Activated naive CD4-positive, alpha-beta T cell (primary cell): ENCODE measurements at places on chromosomes 1 and 21.

DNA sequence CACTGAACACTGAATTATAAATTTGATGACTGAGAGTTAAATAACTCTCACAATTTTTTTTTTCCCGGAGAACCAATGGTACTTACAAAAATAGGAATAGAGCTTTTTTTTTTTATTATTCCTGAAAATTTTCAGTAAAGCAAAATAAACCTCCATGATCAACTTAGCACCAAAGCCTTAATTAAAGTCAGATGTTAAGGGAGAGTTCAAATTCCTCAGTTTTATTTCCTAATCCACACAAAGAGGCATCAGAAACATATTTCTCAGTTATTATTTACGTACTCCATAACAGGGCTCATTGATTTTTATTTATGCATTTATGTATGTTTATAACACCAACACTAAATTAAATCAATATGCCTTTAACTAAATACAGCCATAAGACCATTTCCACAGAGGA lies 55.5 kb downstream of the PLPPR5 start:
- no peak for DNase-seq

DNA sequence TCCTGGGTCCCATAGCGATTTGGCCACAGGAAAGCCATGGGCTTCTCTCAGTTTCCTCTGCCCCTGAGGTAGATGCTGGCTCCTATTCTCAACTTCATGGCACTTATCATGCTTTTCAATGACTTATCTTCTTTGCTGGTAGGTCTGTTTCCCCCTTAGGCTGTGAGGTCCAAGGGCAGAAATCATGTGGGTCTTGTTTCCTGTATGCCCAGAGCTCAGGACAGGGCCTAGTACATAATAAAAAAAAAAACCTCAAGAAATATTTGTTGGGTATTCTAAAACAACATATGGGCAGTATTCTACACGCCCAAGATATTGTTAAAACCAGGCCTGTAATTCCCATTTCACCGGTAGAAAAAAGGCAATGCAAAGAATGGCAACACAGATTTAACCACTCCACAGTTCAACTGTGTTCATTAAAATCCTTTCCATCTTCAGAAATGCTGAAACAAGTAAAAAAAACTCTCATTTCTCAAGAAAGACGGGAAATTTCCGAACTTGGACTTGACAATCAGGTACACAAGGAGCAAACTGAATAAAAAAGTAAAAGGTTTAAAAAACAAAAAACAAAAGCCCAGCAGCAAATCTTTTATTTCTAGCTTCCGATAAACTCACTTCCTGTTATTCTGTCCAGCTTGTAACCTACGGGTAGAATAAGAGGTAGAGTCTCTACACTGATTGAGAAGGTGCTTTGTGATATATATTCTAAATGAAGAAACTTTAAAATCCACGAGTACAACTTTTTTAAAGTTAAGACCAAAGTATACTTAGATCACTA lies 6.3 kb upstream of the TDRD10 start:
- DNase-seq: no peak

- DNase-seq: no peak
Measured at GRCh38 chr1:54557671-54558355, 9.8 kb downstream of the ACOT11 start.

- DNase-seq: no peak
Measured at GRCh38 chr1:159800177-159800930, 1.8 kb upstream of the FCRL6 start.

DNA sequence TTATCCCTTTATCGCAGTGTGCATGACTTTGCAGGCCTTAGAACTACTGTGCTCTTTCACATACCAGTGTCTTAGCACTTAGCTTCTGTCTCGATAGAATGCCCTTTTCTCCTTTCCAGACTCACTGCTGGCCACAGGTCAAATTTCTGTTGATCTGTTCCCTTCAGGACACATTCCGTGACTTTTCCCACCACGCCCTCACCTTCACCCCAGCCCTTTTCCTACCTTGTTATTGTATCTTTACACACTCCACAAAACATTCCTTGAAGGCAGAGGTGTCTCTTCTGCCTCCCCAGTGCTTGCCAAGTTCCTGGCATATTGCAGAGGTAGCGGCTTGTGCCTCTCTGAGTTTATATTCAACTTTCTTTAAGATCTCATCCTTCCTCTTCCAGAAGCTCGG lies 3.7 kb upstream of the IGSF9 start:
- DNase-seq: no peak

- DNase-seq: no peak
Measured at GRCh38 chr1:160081261-160081936, at the start of gene KCNJ9. Gene KCNJ9 (plus strand): TSS chr1:160081538. CDS start chr1:160084031, 2,493 bp downstream.

GRCh38 chr1:85465099-85465785 lies at the start of gene DDAH1:
Gene DDAH1 (minus strand): TSS chr1:85465159. CDS start chr1:85465045, 114 bp downstream.
- DNase-seq: no peak

DNA sequence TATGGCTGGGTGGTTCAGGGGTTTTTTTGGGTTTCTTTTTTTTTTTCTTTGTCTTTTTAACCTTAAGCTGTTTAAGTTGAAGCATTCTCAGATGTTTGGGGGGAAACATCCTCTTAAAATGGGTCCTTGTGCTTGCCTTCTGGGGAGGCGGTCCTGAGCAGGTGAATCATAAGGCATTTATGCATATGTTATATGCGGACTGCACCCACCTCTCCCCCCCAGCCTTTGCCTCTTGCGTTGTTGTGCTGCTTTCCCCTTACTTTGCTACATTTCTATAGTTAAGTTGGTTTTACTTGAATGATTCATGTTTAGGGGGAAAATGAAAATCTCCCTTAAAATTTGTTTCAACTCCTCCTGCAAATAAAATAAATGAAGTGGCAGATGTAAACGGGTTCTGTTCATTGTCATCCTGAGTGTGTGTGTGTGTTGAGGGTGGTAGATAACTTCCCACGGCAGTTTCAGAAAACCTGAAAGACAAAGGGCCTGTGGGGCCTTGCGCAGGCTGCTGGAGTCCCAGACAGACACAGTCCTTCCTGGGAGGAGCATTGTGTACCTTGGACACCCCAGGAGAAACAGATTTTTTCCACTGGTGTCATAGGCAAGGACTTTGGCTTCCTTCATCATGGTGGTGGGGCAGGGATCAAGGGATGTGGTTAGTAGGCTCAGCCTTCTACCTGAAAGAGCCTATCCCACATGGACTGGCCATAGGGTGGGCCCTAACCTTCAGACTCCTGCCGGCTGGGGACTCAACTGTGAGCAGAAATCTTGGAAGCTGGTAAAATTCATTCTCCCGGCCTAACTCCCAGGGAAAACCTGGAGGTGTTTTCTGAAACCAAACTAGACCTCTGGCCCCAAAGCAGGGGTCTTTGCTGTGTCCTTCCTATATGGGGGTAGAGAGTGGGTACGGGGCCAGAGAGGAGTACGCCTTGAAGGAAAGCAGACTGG lies 926 bp upstream of the SH3D21 start:
- DNase-seq: no peak

GRCh38 chr1:1441002-1441888 lies 5.8 kb downstream of the VWA1 start:
- no peak for DNase-seq

- no peak for DNase-seq
Measured at GRCh38 chr1:228976316-228976715, 241.0 kb downstream of the RHOU start.

GRCh38 chr1:210214573-210215409 lies 17.8 kb upstream of the SERTAD4 start:
- no peak for DNase-seq

GRCh38 chr1:4933232-4933631 lies 278.8 kb downstream of the AJAP1 start:
- no peak for DNase-seq

GRCh38 chr1:12572522-12572921 lies 45.5 kb downstream of the DHRS3 start:
- DNase-seq: no peak

DNA sequence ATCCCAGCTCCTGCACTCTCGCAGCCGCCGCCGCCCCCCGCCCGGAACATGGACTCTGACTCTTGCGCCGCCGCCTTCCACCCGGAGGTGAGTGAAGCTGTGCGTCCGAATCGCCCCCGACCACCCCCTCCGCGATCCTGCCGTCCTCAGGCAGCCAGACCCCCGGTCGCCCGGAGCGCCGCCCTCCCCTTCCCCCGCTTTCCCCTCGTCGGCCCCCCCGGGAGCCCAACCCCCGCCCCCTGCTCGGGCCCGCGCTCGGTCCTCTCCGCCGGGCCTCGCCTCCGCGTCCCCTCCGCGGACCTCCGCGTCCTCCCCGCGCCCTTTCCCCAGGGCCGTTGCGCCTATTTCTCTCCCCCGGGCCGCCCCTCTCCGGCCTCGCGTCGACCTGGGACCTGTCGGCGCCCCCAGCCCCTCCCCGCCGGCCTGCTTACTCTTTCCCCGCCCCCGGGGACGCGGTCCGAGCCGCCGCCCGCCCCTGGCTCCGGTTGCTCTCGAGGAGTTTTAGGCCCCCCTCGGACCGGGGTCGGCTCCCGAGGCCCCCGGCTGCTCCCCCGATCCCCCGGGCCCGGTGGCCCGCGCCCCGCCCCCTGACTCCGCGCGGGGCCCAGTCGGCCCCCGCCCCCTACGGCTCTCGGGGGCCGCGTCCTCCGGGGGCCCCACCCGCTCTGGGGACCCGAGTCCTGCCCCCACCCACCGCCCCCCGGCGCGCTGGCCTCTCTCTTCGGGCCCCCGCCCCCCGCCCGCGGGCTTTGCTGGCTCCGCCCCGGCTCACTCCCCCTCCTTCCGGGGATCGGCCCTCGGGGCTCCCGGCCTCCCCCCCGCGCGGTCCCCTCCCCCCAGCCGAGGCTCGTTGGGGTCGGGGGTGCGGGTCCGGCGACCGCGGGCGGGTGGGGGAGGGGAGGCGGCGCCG lies 743 bp downstream of the PHF13 start:
- peak; percentile 48 for DNase-seq

GRCh38 chr1:46515576-46515975 lies 25.9 kb downstream of the DMBX1 start:
- DNase-seq: no peak
